M059J (cell line): ENCODE measurements at places on chromosomes 2 and 18.

- DNase-seq, result no peak
Observed at GRCh38 chr2:23924589-23925359, 2.1 kb downstream of the ATAD2B start.

DNA sequence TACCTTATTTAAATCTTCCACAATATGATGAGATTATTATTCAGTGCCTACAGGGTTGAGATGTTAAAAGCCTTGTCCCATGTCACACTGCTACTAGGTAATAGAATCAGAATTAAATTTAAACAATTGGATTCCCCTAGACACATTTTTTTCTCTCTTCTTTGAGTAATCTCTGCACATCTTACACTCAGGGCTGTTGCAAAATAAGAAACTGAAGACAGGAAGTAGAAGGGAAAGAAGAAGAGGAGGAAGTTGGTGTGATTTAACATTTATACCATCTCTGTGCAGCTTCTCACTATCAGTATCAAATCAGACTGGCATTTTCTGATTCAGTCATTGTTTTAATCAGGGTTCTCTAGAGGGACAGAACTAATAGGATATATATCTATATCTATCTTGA, 677.6 kb downstream of the IRS1 start:
- no peak for DNase-seq

DNA sequence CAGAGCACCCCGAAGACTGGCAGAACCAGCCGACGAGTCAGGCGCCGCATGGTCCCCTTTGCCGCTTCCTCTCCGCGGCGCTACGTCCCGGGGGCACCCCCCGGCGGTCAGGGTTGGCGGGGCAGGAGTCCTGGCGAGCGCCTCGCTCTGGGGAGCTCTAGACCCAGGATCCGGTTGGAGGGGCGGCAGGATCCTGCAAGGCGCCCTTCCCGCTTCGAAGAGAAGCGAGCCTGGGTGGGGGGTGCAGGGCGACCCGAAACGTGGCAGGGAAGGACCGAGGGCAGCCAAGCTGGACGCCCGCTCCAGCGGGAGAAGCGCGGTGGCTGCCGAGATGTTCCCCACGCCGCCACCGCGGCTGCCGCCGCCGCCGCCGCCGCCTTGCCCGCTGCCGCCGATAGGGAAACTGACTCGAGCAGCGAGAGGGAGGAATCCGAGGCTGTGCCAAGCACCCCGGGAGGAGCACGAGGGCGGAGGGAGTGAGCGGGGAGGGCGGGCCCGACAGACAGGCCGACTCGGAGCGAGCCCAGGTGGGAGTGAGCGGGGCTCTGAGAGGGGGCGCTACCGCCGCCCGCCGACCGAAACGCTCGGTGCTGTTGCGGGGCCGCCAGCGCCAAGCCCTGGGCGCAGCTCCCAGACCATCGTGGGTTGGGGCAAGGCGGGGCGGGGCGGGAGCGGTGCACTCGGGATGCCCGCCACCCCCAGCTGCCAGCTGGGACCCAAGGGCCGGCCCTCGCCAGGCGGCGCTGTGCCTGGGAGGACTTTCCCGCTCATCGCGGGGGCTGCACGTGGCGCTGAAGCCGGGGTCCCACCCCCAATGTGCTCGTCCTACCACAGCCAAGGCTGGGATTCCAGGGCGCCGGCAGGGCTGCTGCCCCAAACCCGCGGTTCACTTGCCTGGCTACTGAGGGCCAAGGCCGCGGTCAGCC, at the start of gene GALNT14:
GALNT14 (minus strand) TSS at position 404 of the 926 bp plus-strand sequence; CDS start at position 50, 354 bp downstream.
- DNase-seq, result no peak

DNA sequence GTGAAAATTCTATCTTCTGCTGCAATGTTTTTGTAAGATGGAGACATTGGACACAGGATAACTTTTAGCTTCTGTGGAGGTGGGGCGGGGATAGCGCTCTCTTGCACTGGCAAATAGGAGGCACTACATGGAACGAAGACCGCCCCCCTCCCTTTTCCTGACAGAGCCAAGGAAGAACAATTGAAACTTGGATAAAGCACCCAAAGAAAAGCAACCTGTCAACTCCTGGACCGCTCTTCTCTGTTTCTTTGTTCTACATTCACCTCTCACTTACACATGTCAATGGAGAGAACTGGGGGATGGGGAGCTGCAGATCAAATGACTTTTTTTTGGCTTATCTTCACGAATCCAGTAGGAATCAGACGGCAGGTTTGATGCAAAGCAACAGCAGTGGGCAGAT, 126.3 kb upstream of the CHAC2 start:
- no peak for DNase-seq

GRCh38 chr2:240526521-240526920, 31.3 kb downstream of the ANKMY1 start:
- no peak for DNase-seq
